ENCODE measurements at places on chromosomes 16 and 17. TPM values are rescaled to one million over a fixed set of nuclear protein-coding genes. Genes with fewer than 3 reads are reported as not detected.
A peak's percentile ranks its signal among the peaks of the same experiment; 100 is the strongest.

DNA sequence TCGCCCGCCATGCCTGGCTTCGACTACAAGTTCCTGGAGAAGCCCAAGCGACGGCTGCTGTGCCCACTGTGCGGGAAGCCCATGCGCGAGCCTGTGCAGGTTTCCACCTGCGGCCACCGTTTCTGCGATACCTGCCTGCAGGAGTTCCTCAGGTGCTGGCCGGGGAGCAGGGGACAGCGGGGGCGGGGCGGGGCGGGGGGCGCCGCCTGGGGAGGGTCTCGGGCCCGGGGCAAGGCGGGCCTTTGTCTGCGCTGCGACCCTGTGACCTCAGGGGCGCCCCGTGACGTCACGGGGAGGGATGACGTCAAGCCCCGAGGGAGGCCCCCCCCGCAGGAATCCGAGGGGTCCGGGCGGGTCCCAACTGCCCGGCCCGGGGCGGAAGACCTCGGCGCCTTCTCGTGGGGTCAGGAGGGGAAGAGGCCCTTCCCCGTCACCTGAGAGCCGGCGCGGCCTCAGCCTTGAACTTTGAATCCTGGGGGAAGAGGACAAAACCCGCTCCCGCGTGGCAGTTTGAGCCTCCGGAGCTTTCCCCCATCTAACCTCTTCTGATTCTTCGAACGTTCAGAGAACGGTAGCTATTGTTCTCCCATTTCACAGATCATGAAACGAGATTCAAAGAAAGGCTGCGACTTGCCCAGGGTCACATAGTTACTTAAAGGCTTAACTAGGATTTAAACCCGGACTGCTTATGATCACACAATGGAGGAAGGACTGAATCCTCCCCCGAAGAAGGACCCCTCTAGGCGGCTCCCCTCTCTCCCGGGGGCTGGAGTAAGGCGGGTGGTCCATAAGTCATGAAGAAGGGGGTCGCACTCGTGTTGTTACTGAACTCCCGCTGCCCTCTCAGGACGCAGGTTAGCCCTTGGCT lies 527 bp downstream of the TRAF4 start:
- no peaks in the 10 kb centered on the region for H3K27me3 ChIP-seq
- DNase-seq, result peak; percentile 85
- peak overlapping the region; percentile 91 for H3K4me3 ChIP-seq
- peaks cover 4% of the 10 kb centered on the region for H3K36me3 ChIP-seq

- no peaks in the 10 kb centered on the region for H3K36me3 ChIP-seq
- no peaks in the 10 kb centered on the region for H3K27me3 ChIP-seq
Measured at GRCh38 chr17:45335721-45336120, 18.9 kb upstream of the MAP3K14 start.

DNA sequence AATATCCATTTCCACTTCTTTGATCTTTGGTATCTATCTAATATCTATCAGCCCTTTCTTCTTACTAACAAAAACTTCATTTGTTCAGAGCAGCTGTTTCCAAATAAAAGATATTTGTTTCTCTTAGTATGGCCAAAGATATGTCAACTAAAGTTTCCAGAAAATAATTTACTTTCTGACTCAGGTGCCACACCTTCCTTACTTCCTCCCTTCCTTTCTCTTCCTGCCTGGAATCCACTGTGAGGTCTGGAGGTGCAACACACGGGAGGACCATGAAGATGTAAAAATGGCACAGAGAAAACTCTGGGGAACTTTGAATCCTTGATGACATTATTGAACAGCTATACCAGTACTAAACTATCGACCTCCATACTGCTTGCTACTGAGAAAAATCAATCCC lies 14.0 kb downstream of the MED13 start:
- H3K4me3 ChIP-seq, result no peak overlapping the region
- H3K4me1 ChIP-seq, result no peaks in the 10 kb centered on the region
- no peak overlapping the region for H3K27ac ChIP-seq
- H3K27me3 ChIP-seq, result no peaks in the 10 kb centered on the region
- DNase-seq, result no peak

DNA sequence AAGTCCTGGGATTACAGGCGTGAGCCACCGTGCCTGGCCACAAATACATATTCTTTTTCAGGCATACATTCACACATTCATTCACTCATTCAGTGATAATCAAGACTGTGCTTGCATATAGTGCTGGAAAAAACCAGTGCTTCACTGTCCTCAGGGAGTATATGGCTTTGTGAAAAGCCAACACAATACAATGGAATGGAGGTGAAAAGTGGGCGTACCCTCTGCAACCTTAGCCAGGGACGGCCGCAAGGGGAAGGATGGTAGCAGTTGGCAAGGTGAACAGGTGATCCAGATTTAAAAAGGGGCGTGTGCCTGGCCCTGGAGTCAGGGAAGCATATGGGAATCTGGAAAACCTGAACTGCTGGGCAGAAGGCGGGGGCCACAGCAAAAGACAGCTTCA lies 18.1 kb upstream of the GAN start:
- no peaks in the 10 kb centered on the region for H3K4me1 ChIP-seq
- H3K27me3 ChIP-seq, result no peaks in the 10 kb centered on the region
- no peak overlapping the region for H3K4me3 ChIP-seq

GRCh38 chr17:34826332-34826731 lies 134.9 kb downstream of the CCT6B start:
- H3K27ac ChIP-seq, result no peak overlapping the region
- peaks cover 4% of the 10 kb centered on the region for H3K4me1 ChIP-seq
- no peak overlapping the region for H3K4me3 ChIP-seq
- no peak for DNase-seq
- H3K27me3 ChIP-seq, result no peaks in the 10 kb centered on the region

Gene HSPB9
- 0.29 TPM for total RNA-seq

Gene SPNS2
- not detected for total RNA-seq

Gene IGSF6
- total RNA-seq, result 0.56 TPM
